CD4-positive, alpha-beta T cell treated with Interferon gamma for 1 hour (primary cell): ENCODE measurements at places on chromosomes 7 and 10.

DNA sequence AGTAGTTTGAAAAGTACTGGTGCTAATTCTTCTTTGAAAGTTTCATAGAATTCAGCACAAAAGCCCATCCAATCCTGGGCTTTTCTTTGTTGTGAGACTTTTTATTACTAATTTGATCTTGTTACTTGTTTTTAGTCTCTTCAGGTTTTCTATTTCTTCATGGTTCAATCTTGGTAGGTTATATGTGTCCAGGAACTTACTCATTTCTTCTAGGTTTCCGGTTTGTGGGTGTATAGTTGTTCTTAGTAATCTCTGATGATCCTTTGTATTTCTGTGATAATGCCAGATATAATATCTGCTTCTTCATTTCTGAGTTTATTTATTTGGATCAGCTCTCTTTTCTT lies 147.5 kb downstream of the RTKN2 start:
- DNase-seq, result no peak

DNA sequence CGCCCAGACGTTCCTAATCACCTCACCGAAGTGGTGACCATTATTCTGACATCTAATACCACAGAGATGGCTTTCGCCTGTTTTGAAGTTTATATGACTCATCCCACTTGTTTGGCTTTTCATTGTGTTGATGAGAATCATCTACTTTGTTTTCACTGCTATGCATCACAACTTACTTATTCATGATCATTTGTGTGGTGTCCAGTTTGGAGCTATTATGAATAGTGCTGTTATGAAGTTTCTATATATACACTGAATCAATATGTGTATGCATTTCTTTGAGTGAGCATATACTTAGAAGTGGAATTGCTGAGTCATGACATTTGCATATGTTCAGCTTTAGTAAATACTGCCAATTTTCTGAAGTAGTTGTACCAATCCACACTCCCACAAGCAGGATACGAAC lies 38.6 kb upstream of the TNKS2 start:
- DNase-seq, result no peak

DNA sequence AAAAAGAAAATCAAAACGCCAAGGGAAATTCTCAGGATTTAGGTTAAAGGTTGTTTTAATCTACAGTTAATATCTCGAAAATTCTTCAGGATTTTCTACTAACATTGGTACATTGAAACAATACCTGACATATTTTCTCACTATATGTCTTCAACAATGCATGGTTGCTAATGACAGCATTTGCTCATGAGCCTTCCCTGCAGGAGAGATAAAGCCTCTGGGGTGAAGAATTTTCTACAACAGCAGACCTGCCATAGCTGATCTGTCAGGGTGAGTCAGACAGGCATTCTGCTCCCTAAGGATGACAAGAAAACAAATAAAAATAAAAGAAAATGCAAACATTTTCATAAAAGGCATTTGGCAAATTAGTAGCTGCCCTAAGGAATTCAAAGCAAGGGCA lies 11.7 kb upstream of the GPR37 start:
- no peak for DNase-seq

DNA sequence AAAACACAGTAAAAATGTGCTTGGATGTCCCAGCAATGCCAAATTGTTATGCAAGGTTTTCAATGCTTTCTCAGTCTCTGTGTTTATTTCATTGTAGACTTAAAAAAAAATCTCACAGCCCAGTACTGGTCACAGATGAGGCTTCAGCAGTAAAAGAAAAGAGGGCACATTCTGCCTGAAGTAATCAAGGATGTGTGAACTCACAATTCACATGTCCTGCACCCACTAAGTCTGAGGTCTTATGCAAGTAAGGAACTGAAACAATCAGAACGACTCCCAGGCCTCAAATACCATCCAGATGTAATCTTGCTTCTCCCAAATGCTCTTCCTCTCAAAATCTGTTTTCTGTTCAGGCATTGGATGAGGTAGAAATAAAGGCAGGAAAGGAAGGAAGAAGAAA lies 33.7 kb downstream of the ADRB1 start:
- DNase-seq, result no peak

DNA sequence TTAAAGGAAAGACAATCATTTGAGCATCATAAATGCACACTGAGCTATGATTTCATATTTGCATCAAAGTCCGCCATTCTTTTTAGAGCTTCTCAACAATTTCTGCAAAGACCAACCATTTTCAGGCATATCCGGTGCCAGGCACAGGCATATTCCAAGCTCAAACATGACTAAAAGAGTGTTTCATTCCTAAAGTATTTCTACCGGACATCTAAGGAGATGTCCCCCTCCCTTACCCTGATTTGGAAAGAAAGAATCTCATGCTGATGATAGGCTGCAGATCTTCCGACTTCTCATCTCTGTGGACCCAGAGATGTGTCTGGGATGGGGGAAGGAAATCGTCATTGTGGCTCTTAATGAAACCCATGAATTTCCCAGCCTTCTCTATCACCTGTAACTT lies 600.5 kb upstream of the MGMT start:
- no peak for DNase-seq

DNA sequence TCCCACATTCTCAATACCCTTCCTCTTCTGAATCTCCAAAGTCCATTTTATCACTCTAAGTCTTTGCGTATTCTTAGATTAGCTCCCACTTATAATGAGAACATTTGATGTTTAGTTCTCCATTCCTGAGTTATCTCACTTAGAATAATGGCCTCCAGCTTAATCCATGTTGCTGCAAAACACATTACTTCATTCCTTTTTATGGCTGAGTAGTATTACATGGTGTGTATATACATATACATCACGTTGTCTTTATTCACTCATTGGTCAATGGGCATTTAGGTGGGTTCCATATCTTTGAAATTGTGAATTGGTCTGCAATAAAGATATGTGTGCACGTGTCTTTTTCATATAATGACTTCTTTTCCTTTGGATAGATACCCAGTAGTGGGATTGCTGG lies 32.3 kb downstream of the GPR22 start:
- DNase-seq, result no peak

DNA sequence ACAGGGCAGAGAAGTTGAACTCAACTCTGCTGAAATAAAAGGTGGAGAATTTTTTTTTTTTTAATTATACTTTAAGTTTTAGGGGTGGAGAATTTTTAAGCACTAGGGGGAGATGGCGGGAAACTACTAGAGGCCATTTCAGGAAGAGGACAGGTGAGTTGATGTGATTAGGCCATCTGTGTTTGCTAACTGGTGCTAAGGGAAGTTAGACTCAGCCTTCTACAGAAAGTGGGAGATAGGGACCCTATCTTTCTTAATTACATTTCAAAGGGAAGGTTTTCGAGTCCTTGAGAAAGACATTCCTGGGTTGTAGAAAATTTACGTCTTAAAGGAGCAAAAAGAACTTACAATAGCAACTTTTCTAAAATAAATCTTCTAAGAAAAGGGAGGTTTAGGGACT lies 124.8 kb downstream of the LHFPL3 start:
- no peak for DNase-seq

- DNase-seq, result no peak
Observed at GRCh38 chr10:33193701-33194521, 140.6 kb downstream of the NRP1 start.

GRCh38 chr7:45663965-45664633 lies 89.9 kb downstream of the ADCY1 start:
- DNase-seq, result no peak

- DNase-seq, result no peak
Observed at GRCh38 chr7:127809261-127809702, 157.3 kb downstream of the SND1 start.

DNA sequence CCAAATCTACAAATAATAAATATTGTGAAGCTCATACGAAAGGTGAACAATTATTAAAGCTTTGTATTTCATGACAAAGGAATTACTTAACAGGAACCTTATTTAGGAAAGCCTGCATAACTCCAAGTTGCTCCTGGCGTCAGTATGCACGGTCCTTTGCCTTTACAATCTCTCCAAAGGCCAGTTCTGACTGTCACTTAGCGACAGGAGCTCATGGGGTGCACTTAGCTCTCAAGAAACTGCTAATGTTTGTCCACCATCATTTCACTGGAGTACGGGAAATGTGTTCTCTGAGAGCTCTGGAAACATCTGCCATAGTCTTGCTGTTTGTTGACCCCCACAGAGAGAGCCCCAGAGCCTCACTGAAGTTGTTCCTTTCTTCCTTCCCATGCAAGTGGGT lies 781.5 kb upstream of the POM121L12 start:
- DNase-seq, result no peak

GRCh38 chr7:34227525-34227924 lies 322.2 kb downstream of the BMPER start:
- DNase-seq, result no peak

DNA sequence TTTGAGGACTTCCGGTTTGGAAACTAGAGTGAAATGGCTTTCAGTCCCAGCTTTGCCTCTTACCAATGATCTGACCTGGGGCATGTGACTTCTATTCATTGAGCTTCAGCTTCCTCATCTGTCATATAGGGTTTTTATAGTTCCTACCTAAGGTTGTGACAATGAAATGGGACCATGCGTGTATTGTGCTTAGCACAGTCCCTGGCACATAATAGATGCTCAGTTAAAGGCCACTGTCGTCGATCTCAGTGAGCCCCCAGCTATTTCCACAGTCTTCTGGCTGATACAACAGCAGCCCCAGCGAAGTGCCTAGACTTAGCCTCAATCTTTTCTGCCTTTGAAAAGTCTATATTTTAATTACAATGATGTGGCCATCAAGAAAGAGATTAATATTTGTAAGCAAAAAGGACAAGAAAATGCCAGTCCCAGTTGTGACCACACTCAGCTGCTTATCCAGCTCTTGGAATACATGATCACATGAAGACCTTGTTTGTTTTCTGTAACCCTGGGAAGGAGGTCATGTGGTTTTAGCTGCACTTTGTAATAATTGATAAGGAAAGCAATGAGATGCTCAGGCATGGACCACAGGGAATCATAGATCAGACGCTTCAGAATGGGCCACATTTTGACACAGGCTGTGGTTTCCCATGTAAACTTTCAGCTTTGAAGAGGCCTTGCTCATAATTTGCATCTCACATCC lies 44.6 kb downstream of the VWA2 start:
- DNase-seq, result no peak

DNA sequence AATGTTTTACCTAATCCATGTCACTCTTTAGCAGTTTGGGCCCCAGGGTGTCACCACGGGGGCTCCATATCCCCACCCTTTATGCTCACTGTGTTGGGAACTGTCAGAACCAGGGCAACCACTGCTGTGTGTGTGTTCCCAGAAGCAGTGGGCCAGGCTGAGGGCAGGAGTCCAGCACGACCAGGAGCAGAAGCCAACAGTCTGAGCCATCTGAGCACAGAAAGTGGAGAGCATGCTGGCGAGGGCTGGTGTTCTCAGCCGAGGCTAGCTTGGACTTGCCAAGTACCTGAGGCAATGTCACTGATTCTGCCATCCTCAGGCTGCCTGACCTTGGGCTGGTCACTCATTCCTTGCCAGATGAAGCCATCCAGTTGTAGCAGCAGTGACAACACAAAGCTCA lies 285.0 kb downstream of the BMPER start:
- DNase-seq, result no peak

GRCh38 chr10:97230146-97230545 lies 44.4 kb upstream of the SLIT1 start:
- no peak for DNase-seq
